ENCODE measurements at places on chromosomes 6 and 20.
A peak's percentile ranks its signal among the peaks of the same experiment; 100 is the strongest.

DNA sequence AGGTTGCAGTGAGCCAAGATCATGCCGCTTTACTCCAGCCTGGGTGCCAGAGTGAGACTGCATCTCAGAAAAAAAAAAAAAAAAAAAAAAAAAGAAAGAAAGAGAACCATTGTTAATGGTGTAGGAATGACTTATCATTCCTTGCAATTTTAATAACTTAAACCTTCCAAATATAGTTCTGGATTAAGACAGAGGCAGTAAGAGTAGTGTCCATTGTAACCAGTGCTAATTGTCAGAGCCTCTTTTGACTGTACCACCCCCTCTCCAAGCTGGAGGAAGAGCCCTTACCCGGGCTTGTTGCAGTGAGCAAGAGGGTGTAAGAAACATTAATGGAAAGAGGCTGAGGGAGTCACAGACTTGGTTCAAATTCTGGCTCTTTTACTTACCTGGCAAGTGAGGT, 53.8 kb downstream of the SASH1 start:
- no peak for DNase-seq

- peak; percentile 78 for DNase-seq
Measured at GRCh38 chr6:52537001-52537753, 39.7 kb downstream of the TRAM2 start.

GRCh38 chr6:45787384-45787783, 228.3 kb downstream of the CLIC5 start:
- no peak for DNase-seq

DNA sequence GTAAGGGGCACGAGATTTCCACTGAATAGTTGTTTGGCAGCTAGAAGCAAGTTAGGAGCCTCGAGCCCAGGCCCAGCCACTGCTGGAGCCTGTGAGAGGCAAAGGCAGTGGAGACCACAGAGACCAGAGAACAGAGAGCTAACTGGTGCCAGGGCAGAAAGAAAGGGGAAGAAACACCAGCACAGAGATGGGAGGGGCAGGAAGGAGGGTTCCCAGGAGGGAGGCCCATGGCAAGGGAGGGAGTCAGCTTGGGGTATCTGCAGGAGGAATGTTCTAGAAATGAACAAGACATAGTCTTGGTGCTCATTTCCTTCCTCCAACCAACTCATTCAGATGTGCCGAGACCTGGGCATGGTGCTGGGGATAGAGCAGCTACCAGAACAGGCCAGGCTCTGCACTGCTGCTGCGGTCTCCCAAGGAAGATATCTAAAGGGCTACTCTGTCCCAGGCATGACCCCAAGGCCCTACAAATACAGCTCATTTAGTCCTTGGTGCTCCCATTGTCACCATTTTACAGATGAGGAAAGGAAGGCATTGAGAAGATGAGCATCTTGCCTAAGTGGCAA, 10.7 kb downstream of the ANGPT4 start:
- DNase-seq: no peak

DNA sequence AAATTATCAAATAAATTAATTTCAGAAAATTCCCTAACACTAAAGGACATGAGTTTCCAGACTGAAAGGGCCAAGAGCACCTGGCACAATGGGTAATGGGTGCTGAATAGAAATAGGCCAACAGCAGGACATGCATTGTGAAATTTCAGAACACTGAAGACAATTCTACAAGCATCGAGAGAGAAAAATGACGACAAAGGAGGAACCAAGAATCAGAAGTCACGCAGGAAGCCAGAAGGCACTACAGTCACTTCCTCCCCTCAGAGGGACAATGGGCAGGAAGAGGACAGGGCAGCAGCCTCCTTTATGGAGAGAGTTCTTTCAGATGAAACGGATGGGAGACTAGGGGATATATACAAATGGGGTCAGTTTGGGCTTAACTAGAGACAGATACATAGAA, 29.6 kb downstream of the PCNA start:
- no peak for DNase-seq

DNA sequence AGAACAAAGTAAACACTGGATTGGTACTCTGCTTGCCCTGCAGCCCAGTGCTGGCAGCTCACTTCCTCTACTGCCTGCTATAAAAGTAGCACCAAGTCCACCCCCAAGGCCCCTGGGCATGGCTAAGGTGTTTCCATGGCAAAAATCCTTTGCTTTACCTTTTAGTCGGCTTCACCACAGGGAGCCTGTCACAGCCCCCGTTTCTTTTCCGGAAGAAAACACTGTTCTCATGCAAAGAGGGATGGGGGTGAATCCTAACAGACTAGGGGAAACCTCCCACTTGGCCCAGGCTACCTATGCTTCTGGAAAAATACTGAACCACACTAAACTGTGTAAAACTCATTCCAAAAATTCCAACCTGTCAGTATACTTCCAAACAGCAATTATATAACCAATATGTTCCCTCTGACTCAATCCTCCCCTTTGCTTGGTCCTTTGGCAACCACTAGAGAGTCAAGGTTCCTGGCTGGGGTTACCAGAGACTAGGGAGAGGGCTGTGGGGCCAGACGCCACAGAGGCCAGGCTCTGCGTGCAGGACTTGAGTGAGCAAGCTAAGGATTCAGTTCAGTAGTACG, 16.1 kb downstream of the PPIL1 start:
- no peak for DNase-seq

GRCh38 chr6:24744911-24745310, 26.0 kb upstream of the C6orf62 start:
- DNase-seq: no peak

DNA sequence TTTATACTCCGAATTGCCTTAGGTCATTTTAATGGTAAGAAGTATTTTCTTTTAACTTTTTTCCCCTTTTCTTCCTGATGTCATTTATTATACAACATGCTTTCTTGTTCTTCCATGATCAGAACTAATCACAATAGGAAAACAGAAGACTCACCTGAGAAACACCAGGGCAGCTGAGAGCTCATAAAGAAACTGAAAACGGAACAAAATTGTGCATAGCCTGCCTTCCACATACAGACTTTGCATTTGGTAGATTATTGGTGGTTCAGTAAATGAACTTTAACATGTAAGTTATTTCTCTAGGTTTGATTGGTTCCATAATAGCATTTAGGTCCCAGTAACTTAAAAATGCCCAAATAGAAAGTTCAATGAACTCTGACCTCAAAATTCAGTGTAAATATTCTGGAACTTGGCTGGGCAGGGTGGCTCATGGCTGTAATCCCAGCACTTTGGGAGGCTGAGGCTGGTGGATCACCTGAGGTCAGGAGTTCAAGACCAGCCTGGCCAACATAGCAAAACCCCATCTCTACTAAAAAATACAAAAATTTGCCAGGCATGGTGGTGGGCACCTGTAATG, 161.1 kb upstream of the DTNBP1 start:
- peak; percentile 16 for DNase-seq

DNA sequence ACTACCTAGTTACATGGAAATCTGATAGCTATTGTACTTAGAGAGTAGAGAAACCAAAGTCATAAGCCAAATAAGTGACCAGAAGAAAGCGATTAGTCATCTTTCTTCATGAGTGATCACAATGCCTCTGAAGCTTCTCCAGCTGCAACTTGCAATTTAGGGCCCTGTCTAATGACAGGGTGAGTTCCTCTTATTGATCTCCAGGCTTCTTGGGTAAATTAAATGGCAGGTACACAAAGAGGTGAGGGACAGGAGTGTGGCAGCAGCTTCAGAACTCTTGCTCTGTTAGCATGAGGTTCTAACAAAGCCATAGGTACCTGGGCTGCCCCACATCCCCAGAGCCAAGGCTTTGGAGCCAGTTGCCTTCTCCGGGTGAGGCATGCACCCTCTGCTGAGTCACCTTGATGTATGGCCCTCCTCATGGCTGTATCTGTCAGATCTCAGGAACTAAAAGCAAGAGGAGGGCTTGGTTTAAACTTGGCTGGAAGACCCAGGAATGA, 60.8 kb downstream of the PRDM1 start:
- no peak for DNase-seq

DNA sequence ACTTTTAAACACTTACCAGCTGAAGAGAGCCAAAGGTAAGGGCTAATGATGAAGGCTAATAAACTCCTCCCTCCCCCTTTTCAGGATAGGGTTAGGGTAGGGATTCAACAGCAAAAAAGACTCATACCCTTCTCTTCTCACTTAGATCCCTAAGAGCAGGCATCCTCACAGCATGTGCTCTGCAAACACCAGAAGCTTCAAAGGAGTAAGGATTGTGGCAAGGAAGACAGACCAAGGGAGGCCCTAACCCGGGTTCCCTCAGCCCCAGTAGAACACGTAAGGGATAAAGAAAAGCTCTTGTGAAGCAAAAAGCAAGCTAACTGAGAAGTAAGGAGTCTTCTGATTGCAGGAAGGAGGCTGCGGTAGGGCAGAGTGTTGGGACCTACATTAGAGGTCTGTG, 11.6 kb downstream of the MAP3K7 start:
- no peak for DNase-seq

DNA sequence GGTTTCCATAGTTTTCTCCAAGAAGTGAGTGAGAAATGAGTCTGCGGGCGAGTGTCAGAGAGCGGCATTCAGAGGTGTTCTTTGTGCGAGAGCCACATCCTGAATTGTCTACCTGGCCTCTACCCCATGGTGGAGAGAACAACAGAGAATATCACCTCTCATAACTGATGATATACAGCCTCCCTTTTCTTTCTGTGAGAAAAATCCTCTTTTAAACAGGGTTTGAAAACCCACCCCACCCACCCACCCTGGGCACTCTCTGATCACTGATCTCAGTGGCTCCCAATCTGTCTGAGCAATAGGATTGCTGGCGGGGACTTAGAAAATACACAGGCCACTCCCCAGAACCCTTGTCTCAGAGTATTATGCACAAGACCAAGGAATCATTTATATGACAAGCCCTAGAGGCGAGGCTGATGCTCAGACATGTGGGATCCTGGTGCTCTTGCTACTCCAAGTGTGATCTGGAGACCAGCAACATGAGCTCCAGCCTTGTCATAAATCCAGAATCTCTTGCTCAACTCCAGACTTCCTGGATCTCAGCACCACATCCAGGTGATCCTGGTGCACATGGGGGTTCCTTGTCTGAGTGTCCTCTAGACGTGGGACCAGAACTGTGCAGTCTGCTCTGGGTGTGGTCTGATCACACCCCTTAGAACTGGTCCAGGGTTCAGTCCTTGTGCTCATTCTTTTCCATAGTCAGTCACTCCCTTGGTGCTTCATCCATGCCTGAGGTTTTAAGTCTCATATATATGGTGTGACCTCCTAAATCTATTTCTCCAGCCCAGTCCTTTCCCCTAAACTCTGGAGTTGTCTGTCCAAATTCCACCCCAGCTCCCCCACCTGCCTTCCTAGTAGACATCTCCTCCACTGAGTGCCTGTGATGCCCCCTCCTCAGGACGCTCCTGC, 5.3 kb downstream of the HLA-B start:
- DNase-seq: no peak
